Left lung (tissue), 14 donors: ENCODE measurements at places on chromosomes 2 and 18. TPM values are rescaled to one million over a fixed set of nuclear protein-coding genes. Genes with fewer than 3 reads are reported as not detected.

GRCh38 chr18:35324926-35325655, 19.1 kb downstream of the ZNF24 start:
- no peaks in the 10 kb centered on the region for H3K27me3 ChIP-seq
- no peaks in the 10 kb centered on the region for H3K4me1 ChIP-seq
- no peaks in the 10 kb centered on the region for H3K36me3 ChIP-seq

DNA sequence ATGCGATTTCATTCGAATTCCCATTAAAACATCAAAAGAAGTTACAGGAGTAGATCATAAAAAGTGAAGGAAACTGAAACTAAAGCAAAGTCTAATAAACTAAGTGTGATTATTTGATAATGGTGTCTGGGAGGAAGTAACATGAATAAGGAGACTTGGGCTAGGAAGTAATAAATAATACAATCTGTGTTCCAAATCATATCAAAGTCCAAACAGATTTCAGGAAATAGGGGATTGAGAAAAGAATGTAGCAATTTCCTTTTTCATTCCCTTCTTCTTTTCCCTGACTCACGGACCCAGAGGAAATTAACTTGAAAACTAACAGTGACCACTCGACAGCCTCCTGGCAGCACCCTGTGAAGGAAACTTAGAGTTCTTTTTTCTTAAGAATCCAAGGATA, 758.4 kb upstream of the GCFC2 start:
- H3K27me3 ChIP-seq = no peaks in the 10 kb centered on the region
- no peak overlapping the region for H3K4me3 ChIP-seq
- H3K4me1 ChIP-seq = no peaks in the 10 kb centered on the region

DNA sequence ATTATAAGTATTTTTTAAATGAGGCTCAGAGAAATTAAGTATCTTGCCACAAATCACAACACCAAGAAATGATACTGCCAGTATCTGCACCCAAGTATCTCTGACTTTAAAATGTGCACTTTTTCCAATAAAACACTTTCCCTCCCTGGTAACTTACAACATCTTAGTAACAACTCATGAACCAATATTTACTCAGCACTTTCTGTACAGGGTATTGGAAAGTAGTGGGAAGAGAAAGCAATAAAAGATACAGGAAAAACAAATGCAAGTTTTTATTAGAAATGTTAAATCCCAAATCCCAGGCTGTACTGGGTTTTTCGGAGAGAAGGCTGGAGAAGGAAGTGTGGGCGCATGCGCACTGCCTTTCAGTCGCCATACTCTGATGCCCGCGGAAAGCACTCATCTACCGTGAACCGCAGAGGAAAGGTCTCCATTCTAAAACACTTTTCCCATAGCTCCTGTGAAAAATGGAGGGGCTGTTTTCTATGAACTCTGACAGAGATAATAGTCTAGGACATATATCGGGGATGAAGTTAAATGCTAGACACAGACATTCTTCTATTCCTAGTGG, 52.1 kb downstream of the L3MBTL4 start:
- no peak overlapping the region for H3K27ac ChIP-seq
- no peak overlapping the region for H3K4me3 ChIP-seq
- H3K4me1 ChIP-seq = no peaks in the 10 kb centered on the region
- H3K27me3 ChIP-seq = no peaks in the 10 kb centered on the region
- no peaks in the 10 kb centered on the region for H3K36me3 ChIP-seq

GRCh38 chr2:134718817-134719814, at the start of gene TMEM163:
TMEM163 (minus strand) TSS chr2:134719000.
- peak within 1 kb of the TSS; percentile 38 for H3K4me3 ChIP-seq
- H3K27me3 ChIP-seq = peaks cover 90% of the 10 kb centered on the region
- H3K4me1 ChIP-seq = no peaks in the 10 kb centered on the region
- peak within 1 kb of the TSS; percentile 28 for H3K27ac ChIP-seq
- H3K36me3 ChIP-seq = no peaks in the 10 kb centered on the region

DNA sequence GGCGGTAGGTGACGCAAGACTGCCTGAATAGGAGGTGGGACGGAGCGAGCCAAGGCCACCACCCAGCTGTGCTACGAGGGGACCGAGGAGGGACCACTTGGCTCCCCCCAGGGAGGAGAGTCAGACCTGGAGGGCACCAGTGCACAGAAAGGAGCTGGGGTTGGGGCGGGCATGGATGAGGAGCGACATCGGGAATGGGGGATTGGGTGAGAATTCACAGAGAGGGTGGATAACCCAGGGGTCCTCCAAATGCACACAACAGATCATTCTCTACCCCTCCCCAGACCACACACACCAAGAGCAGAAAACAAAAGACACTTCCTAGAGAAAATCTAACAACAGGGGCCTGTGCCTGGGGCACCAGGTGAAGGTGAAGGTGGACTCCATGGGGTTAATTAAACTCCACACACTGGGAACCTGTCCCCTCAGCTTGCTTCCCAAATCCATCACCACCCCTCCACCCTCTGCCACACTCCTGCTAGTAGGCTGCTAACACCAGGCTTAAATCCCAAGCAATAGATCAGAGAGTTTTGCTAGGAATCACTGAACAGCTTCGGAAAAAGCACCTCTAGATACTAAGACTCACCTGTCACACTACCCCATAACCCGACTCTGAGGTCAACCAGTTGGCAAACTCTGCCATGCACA, 274.6 kb downstream of the EIPR1 start:
- DNase-seq = no peak
- H3K4me3 ChIP-seq = no peak overlapping the region
- no peaks in the 10 kb centered on the region for H3K4me1 ChIP-seq

- peak; percentile 44 for DNase-seq
- H3K4me1 ChIP-seq = no peaks in the 10 kb centered on the region
- no peak overlapping the region for H3K4me3 ChIP-seq
- H3K36me3 ChIP-seq = no peaks in the 10 kb centered on the region
- no peak overlapping the region for H3K27ac ChIP-seq
These were observed 53.4 kb upstream of the ODC1 start for GRCh38 chr2:10501451-10501961.

- peak; percentile 19 for DNase-seq
- peaks cover 9% of the 10 kb centered on the region for H3K4me1 ChIP-seq
- H3K4me3 ChIP-seq = peak within 1 kb of the TSS; percentile 39
- H3K27ac ChIP-seq = no peak within 1 kb of the TSS
These were observed at the start of gene ZNF385B for GRCh38 chr2:179861416-179862067. ZNF385B (minus strand) TSS chr2:179861612.

DNA sequence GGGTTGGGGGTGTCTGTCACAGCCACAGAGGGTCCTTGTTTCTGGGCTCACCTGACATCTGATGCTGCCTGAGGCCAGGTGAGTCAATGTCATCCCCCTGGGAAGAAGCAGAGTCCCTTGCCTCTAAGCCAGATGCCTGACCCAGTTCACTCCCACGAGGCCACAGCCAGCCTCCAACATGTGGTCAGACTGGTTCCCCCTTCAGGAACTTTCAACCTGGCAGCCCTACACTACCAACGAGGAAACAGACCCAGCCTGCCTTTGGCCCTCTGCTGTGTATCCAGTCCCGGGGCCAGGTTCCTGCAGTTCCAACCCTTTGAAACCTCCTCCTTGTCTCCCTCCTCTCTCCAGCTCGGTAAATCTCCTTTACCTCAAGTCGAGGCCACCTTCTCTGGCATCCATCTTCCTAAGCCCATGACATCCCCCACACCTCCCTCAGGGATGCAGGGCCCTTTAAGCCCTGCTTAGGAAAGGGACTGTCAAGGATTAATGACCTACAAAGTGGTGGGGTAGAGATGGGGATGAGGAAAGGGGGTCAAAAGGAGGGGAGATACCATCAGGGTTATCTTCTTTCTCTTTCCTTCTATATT, 49.2 kb upstream of the SMAD2 start:
- DNase-seq = no peak
- no peak overlapping the region for H3K27ac ChIP-seq
- no peaks in the 10 kb centered on the region for H3K4me1 ChIP-seq
- H3K27me3 ChIP-seq = no peaks in the 10 kb centered on the region
- no peak overlapping the region for H3K4me3 ChIP-seq
- no peaks in the 10 kb centered on the region for H3K36me3 ChIP-seq

- no peaks in the 10 kb centered on the region for H3K27me3 ChIP-seq
- DNase-seq = no peak
- H3K4me3 ChIP-seq = no peak overlapping the region
These were observed 15.5 kb upstream of the ST8SIA5 start for GRCh38 chr18:46772357-46772756.

- H3K4me3 ChIP-seq = no peak overlapping the region
- H3K4me1 ChIP-seq = no peaks in the 10 kb centered on the region
- H3K27ac ChIP-seq = no peak overlapping the region
- H3K36me3 ChIP-seq = no peaks in the 10 kb centered on the region
These were observed 227.3 kb downstream of the ZBTB7C start for GRCh38 chr18:48181857-48182256.

GRCh38 chr2:32061430-32061829, 1.9 kb upstream of the SPAST start:
- H3K36me3 ChIP-seq = peaks cover 6% of the 10 kb centered on the region
- no peak overlapping the region for H3K4me3 ChIP-seq
- no peaks in the 10 kb centered on the region for H3K27me3 ChIP-seq
- peaks cover 28% of the 10 kb centered on the region for H3K4me1 ChIP-seq
- no peak for DNase-seq

- no peak overlapping the region for H3K4me3 ChIP-seq
- H3K27me3 ChIP-seq = no peaks in the 10 kb centered on the region
- no peak for DNase-seq
- H3K36me3 ChIP-seq = peaks cover 13% of the 10 kb centered on the region
These were observed 9.7 kb downstream of the VRK2 start for GRCh38 chr2:58056192-58056916.

DNA sequence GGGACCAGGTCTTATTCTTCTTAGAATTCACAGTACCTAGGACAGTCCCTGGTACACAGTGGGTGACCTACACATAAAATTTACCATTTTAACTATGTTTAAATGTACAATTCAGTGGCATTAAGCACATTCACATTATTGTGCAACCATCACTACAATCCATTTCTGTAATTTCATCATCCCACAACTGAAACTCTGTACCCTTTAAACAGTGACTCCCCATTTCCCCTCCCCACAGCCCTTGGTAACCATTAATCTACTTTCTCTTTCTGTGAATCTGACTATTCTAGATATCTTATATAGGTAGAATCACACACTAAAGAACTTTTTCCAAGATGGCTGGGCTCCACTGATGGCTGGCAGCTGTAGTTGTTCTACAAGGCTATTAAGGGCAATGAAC, 41.6 kb downstream of the GFPT1 start:
- H3K36me3 ChIP-seq = peaks cover 100% of the 10 kb centered on the region
- H3K27me3 ChIP-seq = no peaks in the 10 kb centered on the region
- DNase-seq = no peak
- no peaks in the 10 kb centered on the region for H3K4me1 ChIP-seq
- H3K4me3 ChIP-seq = no peak overlapping the region

GRCh38 chr18:30088238-30089015, 954.1 kb downstream of the DSC3 start:
- no peaks in the 10 kb centered on the region for H3K27me3 ChIP-seq
- H3K4me3 ChIP-seq = no peak overlapping the region

DNA sequence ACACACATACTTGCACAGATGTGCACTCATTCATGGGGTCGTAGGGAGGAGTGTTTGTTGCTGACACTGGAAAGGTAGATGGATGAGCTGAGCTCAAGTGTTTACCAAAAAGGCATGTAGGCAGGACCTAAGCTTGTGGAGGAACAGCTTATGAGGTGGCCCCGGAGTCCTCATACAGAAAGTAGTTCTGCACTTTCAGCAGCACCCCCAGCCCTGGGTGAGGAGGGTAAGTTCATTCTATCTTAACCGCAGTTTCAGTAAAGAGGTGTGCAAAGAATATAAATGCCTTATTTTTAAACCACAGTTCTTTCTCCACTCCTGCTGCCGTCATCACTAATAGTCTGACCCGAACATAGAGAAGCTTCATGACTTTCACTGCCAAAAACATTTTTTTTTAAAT, 31.7 kb upstream of the RNF152 start:
- H3K4me3 ChIP-seq = no peak overlapping the region
- H3K27me3 ChIP-seq = no peaks in the 10 kb centered on the region
- H3K27ac ChIP-seq = no peak overlapping the region
- H3K4me1 ChIP-seq = no peaks in the 10 kb centered on the region
- no peaks in the 10 kb centered on the region for H3K36me3 ChIP-seq

The ALPP gene
- total RNA-seq = 3.1 TPM

The TSPYL6 gene
- not detected for total RNA-seq

The RAX gene
- not detected for total RNA-seq

The ZNF892 gene
- total RNA-seq = 4.3 TPM

The TGFBRAP1 gene
- total RNA-seq = 16.6 TPM

The POTEI gene
- not detected for total RNA-seq
